ENCODE measurements at places on chromosomes 16 and 17.

- no peak for DNase-seq
Measured at GRCh38 chr16:89552329-89552728, 8.2 kb upstream of the RPL13 start.

DNA sequence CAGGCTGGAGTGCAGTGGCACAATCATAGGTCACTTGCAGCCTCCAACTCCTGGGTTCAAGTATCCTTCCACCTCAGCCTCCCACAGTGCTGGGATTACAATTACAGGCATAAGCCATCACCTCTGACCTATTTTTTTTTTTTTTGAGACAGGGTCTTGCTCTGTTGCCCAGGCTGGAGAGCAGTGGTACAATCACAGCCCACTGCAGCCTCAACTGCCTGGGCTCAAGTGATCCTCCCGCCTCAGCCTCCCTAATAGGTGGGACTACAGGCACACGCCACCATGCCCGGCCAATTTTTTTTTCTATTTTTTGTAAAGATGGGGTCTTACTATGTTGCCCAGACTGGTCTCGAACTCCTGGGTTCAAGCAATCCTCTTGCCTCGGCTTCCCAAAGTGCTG is 5.6 kb upstream of the GGA2 start:
- DNase-seq, result no peak

DNA sequence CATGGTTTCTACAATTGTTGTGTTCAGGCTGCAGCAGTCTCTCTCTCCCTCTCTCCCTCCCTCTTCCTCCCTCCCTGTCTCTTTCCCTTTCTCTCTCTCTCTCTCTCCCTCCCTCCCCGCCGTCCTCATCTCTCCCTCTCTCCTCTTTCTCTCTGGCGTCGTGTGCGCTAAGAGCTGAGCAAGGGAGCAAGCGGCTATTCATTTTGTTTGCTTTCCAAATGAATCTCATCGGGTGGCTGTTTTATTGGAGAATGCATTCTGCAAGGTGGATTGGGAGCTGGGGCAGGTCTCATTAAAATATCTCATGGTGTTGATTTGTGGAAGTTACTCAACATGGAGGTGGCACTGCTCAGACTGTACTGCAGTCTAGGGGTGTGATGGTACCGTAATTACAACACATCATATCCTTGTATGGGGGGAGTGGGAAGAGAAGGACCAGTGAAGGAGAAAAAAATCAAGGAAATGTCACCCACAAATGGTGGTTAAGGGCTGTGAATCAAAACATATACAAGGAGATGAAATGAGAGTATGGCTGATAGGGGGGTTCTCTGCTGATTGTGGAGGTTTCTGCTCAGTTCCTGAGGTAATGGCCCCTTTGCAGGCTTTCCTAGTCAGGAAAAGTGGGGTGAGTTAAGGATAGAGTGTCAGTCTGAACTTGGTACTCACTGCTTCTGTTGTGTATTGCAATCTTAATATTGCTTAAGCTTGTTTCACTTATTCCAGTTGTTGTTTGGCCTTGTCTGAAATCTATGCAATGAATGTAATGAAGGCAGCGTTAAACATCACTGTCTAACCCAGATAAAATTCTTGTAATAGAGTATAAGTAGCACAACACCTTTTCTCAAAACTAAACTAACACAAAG is 2.7 kb downstream of the MSL1 start:
- DNase-seq, result no peak

DNA sequence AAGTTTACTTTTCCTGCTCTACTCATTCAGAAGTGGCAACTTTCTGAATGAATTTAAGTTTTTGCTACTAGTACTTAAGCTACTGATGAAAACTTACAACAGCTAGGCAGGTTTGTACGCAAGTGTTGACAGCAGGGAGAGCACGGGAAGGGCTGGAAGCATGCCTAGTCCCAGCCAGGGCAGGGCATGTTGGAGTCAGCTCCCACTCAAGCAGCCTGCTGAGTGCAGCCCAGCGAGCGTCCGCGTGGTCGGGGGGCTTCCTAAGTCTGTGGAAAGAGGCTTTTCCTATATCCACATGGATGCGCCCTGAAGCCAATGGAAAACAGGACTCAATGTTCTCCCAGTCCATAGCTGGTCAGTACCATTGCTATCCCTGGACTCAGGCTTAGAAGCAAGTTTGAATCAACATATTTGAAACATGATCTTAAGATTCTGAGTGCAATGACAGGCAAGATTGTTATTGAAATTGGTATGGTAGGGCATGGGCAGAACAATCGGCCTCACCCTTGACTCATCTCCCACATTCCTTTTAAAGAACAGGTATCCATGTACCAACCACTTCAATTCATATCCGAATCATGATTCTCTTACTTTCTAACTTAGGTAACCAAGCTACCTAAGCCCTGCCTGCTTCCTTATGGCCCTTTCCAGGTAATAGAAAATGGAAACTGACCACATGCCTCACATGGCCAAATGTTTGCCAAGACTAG is 22.5 kb downstream of the CYB5D2 start:
- DNase-seq, result no peak

- DNase-seq, result no peak
Measured at GRCh38 chr16:88868974-88869672, 2.7 kb upstream of the PABPN1L start.

GRCh38 chr17:2043785-2044184 is 2.0 kb downstream of the OVCA2 start:
- DNase-seq, result no peak

All from NCI-H446 treated with DMSO at 0.1 percent for 48 hours (cell line).